Kidney tubule cell (primary cell): ENCODE measurements at places on chromosomes 2 and 18.
A peak's percentile ranks its signal among the peaks of the same experiment; 100 is the strongest.

GRCh38 chr2:200781616-200782015 is 30.1 kb upstream of the BZW1 start:
- peak; percentile 23 for DNase-seq

DNA sequence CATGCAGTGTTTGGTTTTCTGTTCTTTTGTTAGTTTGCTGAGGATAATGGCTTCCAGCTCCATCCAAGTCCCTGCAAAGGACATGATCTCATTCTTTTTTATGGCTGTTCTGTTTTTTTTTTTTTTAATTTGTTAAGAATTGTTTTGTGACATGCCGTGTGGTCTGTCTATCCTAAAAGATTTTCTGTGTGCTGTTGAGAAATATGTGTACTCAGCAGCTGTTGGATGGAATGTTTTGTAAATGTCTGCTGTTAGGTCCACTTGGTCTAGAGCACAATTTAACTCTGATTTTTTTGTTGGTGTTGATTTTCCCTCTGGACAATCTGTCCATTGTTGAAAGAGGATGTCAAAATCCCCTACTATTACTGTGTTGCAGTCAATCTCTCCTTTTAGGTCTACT is 80.4 kb upstream of the WDR75 start:
- no peak for DNase-seq

- peak; percentile 69 for DNase-seq
Measured at GRCh38 chr2:85792783-85793441, 39.1 kb downstream of the ATOH8 start.

DNA sequence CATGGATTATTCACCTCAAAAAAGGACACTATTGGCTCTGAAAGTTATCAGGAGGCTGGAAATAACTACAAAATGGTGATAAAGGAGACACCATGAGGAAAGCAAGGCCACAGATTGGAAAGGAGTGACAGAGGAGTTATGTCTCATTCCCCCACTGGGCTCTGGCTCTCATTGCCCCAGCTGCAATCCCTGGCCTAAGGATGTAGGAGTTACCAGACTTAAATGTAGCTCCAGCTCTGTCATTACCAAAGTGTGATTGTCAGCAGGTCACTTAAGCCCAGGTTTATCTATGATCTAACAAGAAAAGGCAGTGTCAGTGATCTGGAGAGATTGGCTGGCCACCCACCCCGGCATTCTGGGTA is 1228.2 kb upstream of the DDX18 start:
- no peak for DNase-seq

- peak; percentile 5 for DNase-seq
Measured at GRCh38 chr18:43422518-43422917, 145.2 kb upstream of the SYT4 start.

- peak; percentile 29 for DNase-seq
Measured at GRCh38 chr18:76953583-76954233, 131.4 kb downstream of the ZNF236 start.

GRCh38 chr2:234502285-234502918 is 5.5 kb upstream of the ARL4C start:
- peak; percentile 93 for DNase-seq

GRCh38 chr18:58373481-58373880 is 255.4 kb downstream of the ALPK2 start:
- DNase-seq = no peak

- DNase-seq = peak; percentile 15
Measured at GRCh38 chr2:86563650-86564061, 413 bp upstream of the CHMP3 start.

DNA sequence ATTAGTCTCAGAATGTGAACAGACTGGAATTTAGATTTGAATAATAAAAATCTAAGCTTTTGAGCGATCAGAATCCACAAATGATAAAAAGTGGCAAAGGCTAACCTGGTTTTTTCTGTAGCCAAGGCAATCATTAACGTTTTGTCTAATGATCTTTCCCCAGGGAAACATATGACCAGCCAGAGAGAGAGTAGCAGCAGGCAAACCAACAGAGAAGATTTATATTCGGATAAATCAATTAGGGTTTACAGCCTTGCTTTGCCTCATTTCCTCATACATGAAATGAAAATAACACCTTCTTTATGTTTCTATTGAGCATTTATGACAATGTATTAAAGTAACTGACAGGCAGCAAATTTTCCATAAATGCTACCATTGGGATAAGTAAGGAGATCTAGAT is 14.5 kb downstream of the TIA1 start:
- no peak for DNase-seq

- peak; percentile 23 for DNase-seq
Measured at GRCh38 chr2:118223992-118224894, 136.0 kb downstream of the INSIG2 start.

GRCh38 chr2:33595385-33595784 is 3.7 kb downstream of the FAM98A start:
- no peak for DNase-seq

DNA sequence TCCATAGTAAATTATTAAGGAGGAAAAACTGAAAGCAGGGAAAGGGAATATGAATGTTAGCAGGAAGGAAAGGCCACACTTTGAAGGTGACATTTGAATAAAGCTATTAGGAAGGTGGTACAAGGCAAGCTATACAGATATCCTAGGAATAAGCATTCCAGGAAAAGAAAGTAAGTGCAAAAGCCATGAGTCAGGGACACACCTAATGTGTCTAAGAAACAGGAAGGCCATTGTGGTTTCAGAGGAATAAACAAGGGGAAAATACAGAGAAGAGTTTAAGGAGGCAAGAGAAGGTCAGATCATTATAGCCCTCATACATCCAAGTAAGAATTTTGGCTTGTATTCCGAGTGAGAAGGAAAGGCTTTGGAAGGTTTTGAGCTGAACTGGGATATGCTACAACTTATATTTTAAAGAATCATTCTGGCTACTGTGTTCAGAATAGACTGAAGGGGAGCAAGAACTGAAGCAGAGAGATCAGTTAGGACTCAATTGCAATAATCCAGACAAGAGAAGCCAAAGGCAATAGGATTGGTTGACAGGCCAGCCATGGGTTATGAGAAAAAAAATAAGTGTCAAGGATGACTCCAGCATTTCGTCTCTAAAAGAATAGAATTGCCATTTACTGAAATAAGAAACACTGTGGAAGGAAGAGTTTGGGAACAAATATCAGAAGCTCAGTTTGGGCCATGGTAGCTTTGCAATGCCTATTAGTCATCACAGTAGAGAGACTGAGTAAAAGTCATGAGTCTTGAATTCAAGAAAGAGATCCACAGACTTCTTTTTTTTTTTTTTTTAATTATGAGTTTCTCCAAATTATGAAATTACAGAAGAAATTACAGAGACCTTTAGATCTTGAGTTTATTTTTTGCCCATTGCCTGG is 11.3 kb downstream of the RAD51AP2 start:
- peak; percentile 77 for DNase-seq

- DNase-seq = no peak
Measured at GRCh38 chr2:213682276-213682675, 398.0 kb downstream of the SPAG16 start.

DNA sequence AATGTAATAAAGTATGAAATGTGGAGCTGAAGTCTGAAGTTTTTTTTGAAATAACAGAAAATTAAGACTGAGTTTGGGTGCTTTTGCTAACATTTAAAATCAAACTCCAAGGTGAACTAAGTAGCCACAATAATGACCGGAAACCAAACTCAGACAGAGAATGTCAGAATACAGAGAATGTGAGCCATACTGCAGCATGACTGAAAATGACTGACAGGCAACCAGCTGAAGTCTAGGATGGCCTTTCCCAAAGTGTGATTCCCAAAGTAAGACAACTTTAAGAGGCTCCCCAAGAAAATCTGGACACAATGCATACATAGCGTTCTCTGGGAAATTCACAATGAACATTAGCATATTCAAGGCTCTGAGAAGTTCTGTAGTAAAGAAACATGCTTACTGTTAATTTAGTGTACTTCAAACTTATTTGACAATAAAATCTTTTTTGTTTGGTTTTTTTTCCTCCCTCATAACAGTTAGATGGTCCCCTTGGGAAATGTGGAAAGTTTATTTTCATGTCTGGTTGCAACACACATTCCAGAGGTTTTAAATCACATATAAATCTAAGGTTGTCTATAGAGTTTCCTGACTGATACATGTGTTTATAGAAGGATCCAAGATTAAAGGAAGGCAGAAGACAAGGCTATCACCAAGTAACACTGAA is 28.6 kb downstream of the PLA2R1 start:
- DNase-seq = peak; percentile 53

DNA sequence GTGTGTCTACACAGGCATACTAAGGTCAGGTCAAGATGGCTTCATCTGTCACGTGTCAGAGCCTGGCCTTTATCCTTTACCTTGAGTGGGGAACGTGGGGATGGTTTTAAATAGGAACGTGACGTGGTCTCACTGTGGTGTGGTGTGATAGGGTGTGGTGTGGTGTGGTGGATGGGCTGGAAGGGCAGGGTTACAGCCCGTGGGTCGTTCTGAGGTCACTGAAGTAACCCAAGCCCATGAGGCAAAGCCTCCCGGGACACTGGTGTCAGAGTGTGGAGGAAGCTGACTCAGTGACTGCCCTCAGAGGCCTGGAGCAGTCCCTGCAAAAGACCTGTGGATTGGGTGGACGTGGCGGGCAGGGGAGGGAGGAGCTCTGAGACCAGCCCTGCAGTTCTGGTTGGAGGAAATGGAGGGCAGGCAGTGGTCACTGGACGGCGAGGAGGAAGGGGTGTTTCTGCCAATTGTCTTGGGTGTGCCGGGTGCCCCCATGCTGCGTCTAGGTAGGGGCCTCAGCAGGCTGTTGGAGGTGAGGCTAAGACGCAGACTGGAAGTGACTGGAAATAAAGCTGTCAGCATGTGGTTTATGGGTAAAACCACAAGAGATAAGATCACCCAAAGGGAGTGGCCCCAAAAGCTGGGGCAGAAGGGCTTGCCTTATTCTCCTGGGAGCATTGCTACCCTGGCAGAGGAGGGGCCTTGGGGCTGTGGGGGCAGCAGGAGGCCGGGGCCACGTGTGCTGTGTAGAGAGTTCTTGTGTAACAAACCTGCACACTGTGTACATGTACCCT is 84.8 kb downstream of the SH3RF3 start:
- peak; percentile 19 for DNase-seq

GRCh38 chr2:160934991-160935390 is 225.2 kb upstream of the TANK start:
- no peak for DNase-seq

DNA sequence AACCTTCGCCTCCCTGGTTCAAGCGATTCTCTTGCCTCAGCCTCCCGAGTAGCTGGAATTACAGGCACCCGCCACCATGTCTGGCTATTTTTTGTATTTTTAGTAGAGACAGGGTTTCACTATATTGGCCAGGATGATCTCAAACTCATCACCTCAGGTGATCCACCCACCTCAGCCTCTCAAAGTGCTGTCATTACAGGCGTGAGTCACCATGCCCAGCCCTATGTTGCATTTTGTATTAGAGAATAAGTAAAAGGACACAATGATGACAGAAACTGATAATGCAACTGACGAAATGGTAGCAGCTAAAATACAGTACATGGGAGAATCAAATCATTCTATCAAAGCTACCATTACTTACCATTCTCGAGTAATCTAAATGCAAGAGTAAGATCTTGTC is 276.7 kb downstream of the DSEL start:
- no peak for DNase-seq

DNA sequence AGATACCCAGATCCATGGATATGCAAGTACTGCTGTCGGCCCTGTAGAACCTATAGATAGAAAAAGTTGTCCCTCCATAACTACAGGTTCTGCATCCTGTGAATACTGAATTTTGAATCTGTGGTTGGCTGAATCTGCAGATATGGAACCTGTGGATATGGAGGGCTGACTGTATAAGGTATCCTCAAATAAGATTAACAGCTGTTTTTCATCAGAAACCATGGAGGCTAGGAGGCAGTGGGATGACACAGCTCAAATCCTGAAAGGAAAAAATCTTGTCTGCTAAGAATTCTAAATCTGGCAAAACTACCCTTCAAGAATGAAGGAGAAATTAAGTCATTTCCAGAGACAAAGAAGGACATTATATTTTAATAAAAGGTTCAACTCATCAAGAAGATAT is 14.7 kb upstream of the ACAA2 start:
- no peak for DNase-seq

DNA sequence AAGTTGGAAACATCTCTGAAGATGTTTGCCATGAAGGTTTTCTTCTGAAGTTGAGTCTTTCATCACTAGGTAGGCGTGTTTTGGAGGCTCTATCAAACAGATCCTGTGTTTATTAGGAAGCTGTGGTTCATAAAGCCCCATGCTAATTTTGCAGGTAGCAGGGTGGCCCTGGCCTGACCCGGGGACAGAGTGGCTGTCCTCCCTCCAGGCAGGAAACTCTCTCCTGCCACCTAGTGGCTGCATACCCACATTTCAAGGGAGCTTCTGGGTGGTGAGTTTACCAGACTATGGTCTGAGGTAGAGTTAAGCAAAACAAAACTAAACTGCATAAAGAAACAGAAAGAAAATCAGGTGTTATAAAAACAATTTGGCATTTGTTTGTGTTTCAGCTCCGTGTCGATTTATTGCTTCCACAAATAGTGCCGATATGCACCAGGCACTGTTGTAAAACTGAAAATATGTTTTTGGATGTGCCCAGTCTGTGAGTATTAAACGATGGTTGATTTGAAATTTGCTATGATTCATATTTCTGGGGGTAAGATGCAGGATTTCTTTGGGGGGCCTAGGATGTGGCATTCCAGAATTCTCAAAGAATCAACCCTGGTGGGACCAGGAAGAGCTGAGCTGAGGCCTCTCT is 26.0 kb upstream of the IL37 start:
- DNase-seq = peak; percentile 65

GRCh38 chr2:233032551-233033320 is at the start of gene NEU2:
TSS of gene NEU2 (plus strand) at chr2:233032672. CDS start at chr2:233032672, 0 bp downstream.
- DNase-seq = no peak

- DNase-seq = no peak
Measured at GRCh38 chr2:68743531-68743930, 8.9 kb downstream of the ARHGAP25 start.

DNA sequence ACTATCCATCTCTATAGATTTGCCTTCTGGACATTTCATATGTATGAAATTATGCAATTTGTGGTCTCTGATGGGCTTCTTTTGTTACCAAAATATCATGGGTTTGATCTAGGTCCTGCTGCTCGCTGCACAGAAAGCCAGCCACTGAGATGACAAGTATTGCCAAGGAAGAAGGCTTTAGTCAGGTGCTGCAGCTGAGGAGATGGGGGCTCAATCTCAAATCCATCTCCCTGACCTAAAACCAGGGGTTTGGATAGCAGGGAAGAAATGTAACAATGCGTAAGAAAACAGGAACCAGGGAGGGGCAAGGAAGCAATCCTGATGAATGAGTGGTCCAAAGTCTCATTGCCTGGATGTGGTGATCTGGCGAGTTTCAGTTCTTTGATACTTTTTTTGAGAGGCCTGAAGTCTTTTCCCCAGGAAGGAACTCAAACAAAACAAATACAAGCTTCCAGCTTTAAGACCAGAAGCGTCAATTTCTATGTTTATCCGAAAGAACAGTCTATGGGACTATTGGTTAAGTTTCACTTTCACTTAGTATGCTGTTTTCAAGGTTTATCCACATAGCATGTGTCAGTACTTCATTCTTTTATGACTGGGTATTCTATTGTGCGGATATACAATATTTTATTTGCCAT is 3.4 kb upstream of the CKAP2L start:
- DNase-seq = no peak

GRCh38 chr2:42909966-42910365 is 117.6 kb upstream of the HAAO start:
- DNase-seq = no peak

- peak; percentile 50 for DNase-seq
Measured at GRCh38 chr2:40416486-40416885, 35.4 kb downstream of the SLC8A1 start.

GRCh38 chr2:152083202-152083875 is 15.5 kb downstream of the CACNB4 start:
- no peak for DNase-seq

GRCh38 chr2:51149725-51150124 is 117.8 kb upstream of the NRXN1 start:
- no peak for DNase-seq

- DNase-seq = peak; percentile 92
Measured at GRCh38 chr2:197159661-197160211, 150.8 kb downstream of the ANKRD44 start.
